ENCODE measurements at places on chromosomes 3 and 15.

- no peak for DNase-seq
Measured at GRCh38 chr3:113228498-113229286, 17.3 kb downstream of the BOC start.

GRCh38 chr3:99997293-99997692 is 117.0 kb downstream of the FILIP1L start:
- no peak for DNase-seq

GRCh38 chr15:67678993-67679392 is 136.5 kb downstream of the MAP2K5 start:
- DNase-seq, result no peak

DNA sequence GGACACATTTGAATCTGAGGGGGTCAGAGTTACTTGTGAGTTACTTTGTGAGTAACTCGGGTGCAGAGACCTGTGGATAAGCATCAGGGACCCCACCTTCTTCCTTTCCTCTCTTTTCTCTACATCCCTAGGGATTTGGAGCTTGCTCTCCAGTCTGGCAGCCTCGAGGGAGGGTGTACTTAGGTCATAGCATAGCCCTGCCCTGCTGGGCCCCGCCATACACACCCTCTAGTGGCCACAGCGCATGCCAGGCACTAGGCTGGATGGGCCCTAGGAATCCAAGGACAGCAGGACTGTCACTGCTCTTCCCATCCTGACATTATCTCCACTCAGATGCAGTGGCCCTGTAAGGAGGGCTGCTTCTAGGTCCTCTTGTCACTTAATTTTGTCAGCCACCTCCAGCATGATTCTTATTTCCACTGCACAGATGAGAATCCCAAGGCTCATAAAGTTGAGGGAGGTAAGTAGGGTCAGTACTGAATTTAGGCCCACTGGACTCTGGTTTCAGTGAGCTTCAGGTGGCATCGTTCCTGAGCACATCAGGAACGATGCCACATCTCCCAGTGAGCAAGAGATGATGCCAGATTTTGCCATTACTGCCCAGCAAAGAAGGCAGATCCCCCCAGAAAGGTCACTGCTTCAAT is 3.6 kb upstream of the SMAD6 start:
- no peak for DNase-seq
